Stimulated activated CD8-positive, alpha-beta memory T cell treated with anti-CD3 and anti-CD28 coated beads, Interleukin-15, amount 100 ng/mL, for 1 hour (primary cell): ENCODE measurements at places on chromosomes 6 and 20.

- DNase-seq = no peak
Observed at GRCh38 chr20:43665466-43666176, 1.3 kb upstream of the MYBL2 start.

- no peak for DNase-seq
Observed at GRCh38 chr20:4026093-4026601, 10.8 kb upstream of the RNF24 start.

DNA sequence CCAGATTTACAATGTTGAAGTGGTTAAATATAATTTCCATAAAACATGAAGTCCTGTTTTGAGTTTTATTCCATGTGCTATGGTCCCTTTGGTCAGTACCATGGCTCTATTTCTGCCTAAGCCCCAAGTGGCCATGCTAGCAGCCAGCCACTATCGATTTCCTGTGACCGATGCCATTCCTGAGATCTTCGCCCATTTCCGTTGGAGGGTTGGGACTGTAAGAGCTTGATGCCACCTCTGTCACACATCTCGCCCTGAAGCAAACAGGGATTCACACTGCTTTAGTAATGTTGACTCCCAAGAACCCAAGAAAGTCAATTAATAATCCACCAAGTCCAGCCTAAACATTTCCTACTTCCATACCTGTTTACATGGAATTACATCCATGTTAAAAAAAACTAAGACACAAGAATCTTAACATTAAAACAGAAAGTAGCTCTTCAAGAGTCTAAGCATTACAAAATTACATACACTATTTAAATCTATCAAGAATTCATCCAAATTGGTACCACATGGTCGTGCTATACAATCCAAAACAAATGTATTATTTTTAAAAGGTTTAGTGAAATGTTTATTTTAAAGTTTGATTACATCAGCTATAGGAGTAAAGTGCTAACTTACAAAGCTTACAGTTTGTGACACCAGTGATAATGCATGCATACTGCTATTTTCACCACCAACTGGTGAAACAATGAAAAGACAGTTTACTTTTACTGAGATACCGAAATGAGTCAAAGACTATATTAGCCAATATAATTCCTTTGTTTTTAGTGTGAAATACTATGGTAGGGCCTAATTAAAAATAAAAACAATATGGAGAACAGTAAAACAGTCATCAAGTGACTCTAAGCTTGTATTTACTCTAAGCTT lies 2.5 kb downstream of the RBM39 start:
- no peak for DNase-seq

- DNase-seq = no peak
Observed at GRCh38 chr20:53077373-53078205, 105.4 kb downstream of the TSHZ2 start.
